ENCODE measurements at places on chromosomes 1 and 21.

DNA sequence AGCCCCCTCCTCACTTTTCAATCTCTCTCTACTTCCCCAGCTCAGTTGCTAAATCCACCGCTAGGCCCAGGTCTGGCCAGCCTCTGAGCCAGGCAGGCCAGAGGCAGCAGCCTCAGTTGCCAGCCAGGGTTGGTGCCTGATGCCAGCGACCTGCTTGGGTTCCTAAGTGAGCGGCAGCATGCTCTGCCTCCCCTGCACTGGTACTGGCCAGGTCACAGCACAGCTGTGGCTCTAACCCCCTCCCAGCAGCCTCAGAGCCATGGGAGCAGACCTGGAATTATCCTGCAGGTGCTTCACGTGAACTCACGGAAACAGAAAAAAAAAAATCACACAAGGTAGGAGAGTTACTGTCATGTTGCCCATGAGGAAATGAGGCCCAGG is 82.5 kb upstream of the ATF3 start:
- no peak for DNase-seq

GRCh38 chr1:167708940-167709389 is 12.8 kb upstream of the MPZL1 start:
- no peak for DNase-seq

DNA sequence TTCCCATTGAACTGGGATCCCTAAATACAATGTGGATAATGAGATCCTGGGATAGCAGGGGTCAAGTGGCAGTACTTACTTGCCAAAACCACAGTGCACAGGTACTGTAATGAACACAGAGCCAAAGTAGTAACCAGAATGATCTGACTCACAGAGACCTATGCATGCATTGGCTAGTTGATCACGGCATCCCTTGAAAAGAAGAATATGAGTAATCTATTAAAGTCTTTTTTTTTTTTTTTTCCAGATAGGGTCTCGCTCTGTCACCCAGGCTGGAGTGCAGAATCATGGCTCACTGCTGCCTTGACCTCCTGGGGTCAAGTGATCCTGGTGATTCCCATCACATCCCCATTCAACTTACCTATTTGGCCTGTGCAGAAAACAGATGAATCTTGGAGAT is 29.4 kb upstream of the EIF4G3 start:
- no peak for DNase-seq

DNA sequence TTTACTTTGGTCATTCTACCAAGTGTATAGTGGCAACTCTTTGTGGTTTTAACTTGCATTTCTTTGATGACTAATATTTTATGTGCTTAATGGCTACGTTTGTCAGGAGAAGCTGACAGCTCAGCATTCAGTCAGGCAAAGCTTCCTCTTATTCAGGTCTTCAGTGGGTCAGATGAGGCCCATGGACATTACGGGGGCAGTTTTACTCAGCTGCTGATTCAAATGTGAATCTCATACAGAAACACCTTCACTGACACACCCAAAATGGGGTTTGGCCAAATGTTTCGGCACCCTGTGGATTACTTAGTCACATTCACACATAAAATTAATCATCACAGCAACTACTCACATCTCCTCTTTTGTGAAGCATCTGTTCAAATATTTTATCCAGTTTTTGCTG is 104.9 kb upstream of the PLD5 start:
- DNase-seq: no peak

- no peak for DNase-seq
These were observed 145.5 kb downstream of the CRB1 start for GRCh38 chr1:197413564-197413963.

GRCh38 chr1:169762699-169763098 is 28.8 kb upstream of the SELE start:
- DNase-seq: no peak

- DNase-seq: no peak
These were observed 26.6 kb downstream of the ZFYVE9 start for GRCh38 chr1:52168373-52169080.

DNA sequence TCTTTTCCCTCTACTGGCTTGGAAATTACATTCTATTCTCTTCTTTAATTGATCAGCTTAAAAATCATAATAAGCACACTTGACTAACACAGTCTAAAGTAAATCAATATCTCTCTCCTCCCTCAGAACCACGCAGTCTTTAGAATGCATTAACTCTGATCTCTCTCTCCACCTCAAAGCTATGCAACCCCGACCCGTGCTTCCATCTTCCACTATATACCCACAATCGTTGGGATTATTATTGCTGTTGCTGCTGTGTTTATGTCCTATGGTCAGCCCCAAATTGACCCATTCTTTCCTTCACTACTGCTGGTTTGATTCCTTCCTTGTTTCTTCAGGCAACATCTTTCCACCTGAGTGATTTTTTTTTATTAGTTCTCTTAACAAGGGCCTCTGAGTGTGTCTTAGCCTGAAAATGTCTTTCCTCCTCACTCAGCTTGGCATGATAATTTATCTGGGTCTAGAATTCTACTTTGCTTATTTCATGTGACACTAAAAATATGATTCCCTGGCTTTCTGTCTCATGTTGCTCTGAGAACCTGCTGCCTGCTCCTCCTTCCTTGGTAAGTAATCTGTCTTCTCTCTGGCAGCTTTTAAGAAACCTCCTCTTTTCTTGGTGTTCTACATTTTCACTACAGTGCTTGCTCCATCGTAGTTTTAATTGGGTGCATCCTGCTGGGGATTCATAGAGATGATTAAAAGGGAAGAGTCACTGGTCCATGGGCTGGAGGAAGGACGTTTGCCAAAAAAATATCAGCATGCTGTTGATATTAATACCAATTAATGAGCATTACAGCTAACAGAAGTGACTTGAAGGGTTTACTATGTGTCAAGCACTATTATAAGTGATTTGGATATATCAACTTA is 472.2 kb downstream of the MATN1 start:
- DNase-seq: no peak

GRCh38 chr1:201111672-201112071 is 554 bp downstream of the CACNA1S start:
- DNase-seq: no peak

- DNase-seq: no peak
These were observed 786.5 kb downstream of the LRRIQ3 start for GRCh38 chr1:73411479-73411878.

- DNase-seq: peak; percentile 57
These were observed 4.0 kb downstream of the ZBTB7B start for GRCh38 chr1:155006601-155007101.
